ENCODE measurements at places on chromosomes 1 and 21. TPM values are rescaled to one million over a fixed set of nuclear protein-coding genes. Genes with fewer than 3 reads are reported as not detected.
A peak's percentile ranks its signal among the peaks of the same experiment; 100 is the strongest.

DNA sequence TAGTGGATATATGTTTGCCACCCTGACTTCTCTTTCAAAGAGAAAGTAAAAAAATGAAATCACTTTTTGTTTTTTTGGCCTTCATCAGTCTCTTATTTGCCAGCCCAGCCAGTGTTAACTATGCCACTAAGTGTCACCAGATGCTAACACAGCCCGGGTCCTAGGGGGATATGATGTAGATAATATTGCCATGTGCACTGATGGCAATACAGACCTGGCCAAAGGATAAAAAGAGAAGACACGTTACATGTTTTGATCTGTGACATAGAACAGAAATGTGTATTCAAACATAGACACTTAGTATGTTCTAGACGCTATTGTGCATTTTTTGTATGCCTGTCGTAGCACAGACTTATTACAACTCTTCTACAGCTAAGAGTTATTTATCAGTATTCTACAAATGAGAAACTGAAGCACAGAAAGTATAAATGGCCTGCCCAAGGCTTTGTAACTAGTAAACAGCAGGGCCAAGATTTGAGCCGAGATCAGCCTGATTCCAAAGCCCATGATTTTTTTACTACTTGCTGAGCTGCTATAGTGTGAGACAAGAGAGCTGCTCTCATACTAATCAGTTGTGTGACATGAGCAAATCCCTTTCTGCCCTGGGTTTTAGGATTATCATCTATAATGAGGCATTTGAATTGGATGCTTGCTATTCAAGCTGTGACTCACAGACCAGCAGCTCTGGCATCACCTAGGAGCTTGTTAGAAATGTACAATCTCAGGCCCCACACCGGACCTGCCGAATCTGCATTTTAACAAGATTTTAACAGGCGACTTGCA is 6.3 kb downstream of the LRRC53 start:
- H3K27ac ChIP-seq, result no peak overlapping the region
- DNase-seq, result no peak
- H3K4me1 ChIP-seq, result no peaks in the 10 kb centered on the region
- no peaks in the 10 kb centered on the region for H3K36me3 ChIP-seq

NECTIN4 gene
- total RNA-seq, result 12.8 TPM

HSD3B1 gene
- not detected for total RNA-seq

- DNase-seq, result no peak
- no peaks in the 10 kb centered on the region for H3K27me3 ChIP-seq
- no peak overlapping the region for H3K27ac ChIP-seq
- H3K4me1 ChIP-seq, result no peaks in the 10 kb centered on the region
- H3K4me3 ChIP-seq, result no peak overlapping the region
- H3K36me3 ChIP-seq, result no peaks in the 10 kb centered on the region
Observed at GRCh38 chr21:39115576-39116235, 67.5 kb downstream of the PSMG1 start.

DNA sequence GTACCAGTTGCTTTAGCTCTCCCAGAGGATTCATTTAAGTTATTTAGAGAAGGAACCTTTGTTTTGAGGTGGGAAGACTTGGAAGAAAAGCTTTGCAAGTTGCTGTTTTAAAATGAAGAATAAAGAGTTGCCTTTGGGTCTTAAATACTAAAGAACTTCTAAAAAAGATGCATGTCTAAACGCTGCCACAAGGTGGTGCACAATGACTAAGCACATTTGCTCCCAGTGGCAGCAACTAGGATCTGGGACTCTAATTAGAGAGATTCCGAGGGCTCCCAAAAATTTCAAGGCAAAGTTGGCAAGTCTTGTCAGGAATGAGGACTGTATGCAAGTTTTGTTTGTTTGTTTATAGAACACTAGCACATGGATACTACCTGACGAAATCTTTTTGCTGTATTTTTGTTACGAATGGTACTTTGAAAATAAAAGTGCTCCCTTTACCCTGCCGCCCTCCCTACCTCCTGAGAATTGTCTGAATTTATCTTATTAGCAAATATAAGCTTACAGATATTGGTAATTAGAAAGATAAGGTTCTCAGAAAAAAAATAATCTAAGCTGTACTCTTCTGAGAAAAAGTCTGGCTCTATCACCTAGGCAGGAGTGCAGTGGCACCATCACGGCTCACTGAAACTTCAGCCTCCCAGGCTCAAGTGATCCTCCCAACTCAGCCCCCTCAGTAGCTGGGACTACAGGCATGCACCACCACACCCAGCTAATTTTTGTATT is 121.8 kb downstream of the HFM1 start:
- no peak overlapping the region for H3K4me3 ChIP-seq
- H3K27ac ChIP-seq, result no peak overlapping the region
- H3K27me3 ChIP-seq, result no peaks in the 10 kb centered on the region

DNA sequence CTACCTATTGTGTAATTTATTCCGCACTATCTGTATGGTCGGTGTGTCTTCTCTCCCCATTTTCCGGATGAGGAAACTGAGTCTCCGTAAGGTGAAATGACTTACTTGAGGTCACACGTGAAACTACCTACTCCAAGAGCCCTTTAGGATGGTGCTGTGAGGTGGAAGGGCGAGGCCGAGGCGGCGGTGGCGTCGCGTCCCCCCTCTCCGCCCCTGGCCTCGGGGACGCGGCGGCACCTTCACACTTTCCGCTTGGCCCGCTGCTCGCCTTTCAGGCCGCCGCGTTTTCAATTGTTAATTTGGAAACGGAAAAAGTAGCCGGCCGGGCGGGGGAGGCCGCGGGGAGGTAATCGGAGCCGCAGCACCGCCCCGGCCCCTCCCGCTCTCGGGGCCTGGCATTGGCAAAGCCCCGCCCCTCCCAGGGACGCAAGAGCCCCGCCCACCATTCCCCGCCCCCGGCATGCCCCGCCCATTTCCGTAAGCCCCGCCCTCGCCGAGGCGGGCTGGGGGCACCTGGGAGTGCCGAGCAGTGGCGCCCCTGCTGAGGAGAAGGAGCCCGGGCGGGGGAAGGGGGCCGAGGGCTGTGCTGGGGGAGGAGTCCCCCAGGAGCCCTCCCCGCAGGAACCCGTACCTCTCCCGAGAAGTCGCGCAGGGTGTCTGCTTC is 18.6 kb downstream of the KCNQ4 start:
- H3K36me3 ChIP-seq, result no peaks in the 10 kb centered on the region
- no peaks in the 10 kb centered on the region for H3K4me1 ChIP-seq
- peak overlapping the region; percentile 81 for H3K27ac ChIP-seq
- peak; percentile 95 for DNase-seq
- peak overlapping the region; percentile 73 for H3K4me3 ChIP-seq
- H3K27me3 ChIP-seq, result no peaks in the 10 kb centered on the region

RXRG gene
- 0.44 TPM for total RNA-seq

DNA sequence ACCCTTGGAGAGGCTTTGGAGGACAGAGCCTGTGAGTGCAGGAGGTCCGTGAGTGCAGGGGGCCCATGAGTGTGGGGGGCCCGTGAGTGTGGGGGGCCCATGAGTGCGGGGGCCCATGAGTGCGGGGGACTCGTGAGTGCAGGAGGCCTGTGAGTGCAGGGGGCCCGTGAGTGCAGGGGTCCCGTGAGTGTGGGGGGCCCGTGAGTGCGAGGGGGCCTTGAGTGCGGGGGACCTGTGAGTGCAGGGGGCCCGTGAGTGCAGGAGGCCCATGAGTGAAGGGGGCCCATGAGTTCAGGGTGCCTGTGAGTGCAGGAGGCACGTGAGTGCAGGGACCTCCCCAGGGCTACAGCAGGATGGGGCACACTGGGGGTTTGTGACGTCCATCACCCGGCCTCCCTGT is 108.3 kb upstream of the TTC34 start:
- DNase-seq, result no peak
- no peaks in the 10 kb centered on the region for H3K4me1 ChIP-seq
- no peak overlapping the region for H3K27ac ChIP-seq
- no peak overlapping the region for H3K4me3 ChIP-seq
- H3K27me3 ChIP-seq, result no peaks in the 10 kb centered on the region

GPR153 gene
- total RNA-seq, result 8.6 TPM

SPRR2F gene
- not detected for total RNA-seq

CEPT1 gene
- total RNA-seq, result 35.7 TPM

S100A8 gene
- total RNA-seq, result 60.9 TPM

- no peak for DNase-seq
- no peaks in the 10 kb centered on the region for H3K4me1 ChIP-seq
- H3K36me3 ChIP-seq, result no peaks in the 10 kb centered on the region
- no peak overlapping the region for H3K4me3 ChIP-seq
Observed at GRCh38 chr21:9763807-9764206, 757.6 kb upstream of the TPTE start.

- no peak overlapping the region for H3K27ac ChIP-seq
- H3K4me1 ChIP-seq, result no peaks in the 10 kb centered on the region
- no peaks in the 10 kb centered on the region for H3K27me3 ChIP-seq
- H3K36me3 ChIP-seq, result no peaks in the 10 kb centered on the region
- DNase-seq, result no peak
Observed at GRCh38 chr1:193377472-193377871, 191.1 kb upstream of the B3GALT2 start.

DNA sequence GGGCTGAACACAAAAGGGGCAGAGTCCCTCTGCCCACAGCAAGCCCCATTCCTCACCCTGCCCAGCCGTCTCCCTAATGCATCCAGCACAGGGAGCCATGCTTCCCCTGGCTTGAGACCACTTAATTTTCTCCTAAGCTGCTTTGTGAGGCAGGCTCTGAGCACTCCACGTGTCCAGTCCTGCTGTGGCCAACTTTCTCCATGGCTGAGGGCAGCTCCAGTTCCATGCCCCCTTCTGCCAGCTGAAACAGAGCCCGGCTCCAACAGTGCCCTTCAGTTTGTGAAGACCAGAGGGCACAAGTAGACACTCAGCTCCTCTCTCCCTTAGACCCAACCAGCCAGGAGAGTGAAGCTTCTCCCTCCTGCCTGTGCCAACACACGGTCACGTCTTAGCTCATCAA is 33.8 kb downstream of the PLEKHA6 start:
- no peaks in the 10 kb centered on the region for H3K27me3 ChIP-seq
- H3K4me1 ChIP-seq, result peaks cover 13% of the 10 kb centered on the region
- no peak overlapping the region for H3K4me3 ChIP-seq
- H3K27ac ChIP-seq, result no peak overlapping the region
- DNase-seq, result no peak

DNA sequence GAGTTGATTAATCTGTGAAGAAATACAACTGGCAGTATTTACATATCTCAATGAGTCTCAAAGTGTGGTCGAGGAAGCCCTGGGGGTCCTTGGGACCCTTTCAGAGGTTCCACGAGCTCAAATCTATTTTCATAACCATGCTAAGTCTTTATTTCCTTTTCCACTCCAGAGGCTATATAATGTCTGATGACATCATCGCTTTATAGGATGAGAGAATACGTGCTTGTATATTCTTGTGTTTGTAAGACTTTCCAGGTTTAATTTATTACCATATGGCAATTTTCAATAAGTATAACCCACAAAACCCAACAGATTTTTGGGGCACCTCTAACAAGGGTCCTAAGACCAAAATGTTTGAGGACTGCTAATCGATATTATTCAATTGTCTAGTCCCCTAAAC is 1.4 kb upstream of the SLC19A2 start:
- H3K4me1 ChIP-seq, result peaks cover 5% of the 10 kb centered on the region
- H3K4me3 ChIP-seq, result peak overlapping the region; percentile 94
- peak; percentile 3 for DNase-seq
- peak overlapping the region; percentile 93 for H3K27ac ChIP-seq
- no peaks in the 10 kb centered on the region for H3K36me3 ChIP-seq

OR2L2 gene
- total RNA-seq, result 0.09 TPM

DNA sequence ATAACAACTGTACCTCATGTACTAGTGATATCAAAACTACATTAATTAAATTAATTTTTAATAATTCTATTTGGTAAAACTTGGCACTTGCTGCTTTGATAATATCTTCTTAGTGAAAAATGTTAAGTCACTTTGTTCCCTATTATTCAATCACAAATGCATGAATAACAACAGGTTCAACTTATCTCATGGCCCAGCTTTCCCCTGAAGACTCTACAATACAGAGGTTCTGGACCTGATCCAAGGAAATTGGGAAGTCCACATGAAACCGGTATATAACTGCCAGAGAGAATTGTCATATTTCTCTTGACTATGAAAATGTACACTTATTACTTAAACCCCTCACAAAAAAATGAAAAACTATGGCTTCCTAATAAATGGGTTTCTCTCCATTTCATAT is 33.9 kb upstream of the PTPRC start:
- no peaks in the 10 kb centered on the region for H3K4me1 ChIP-seq
- no peak for DNase-seq
- H3K36me3 ChIP-seq, result no peaks in the 10 kb centered on the region
- no peaks in the 10 kb centered on the region for H3K27me3 ChIP-seq

GRCh38 chr1:8473891-8474300 is 156.0 kb downstream of the SLC45A1 start:
- no peak overlapping the region for H3K27ac ChIP-seq
- no peaks in the 10 kb centered on the region for H3K36me3 ChIP-seq
- H3K4me1 ChIP-seq, result peaks cover 27% of the 10 kb centered on the region
- H3K27me3 ChIP-seq, result no peaks in the 10 kb centered on the region
- no peak overlapping the region for H3K4me3 ChIP-seq
- DNase-seq, result no peak

DNA sequence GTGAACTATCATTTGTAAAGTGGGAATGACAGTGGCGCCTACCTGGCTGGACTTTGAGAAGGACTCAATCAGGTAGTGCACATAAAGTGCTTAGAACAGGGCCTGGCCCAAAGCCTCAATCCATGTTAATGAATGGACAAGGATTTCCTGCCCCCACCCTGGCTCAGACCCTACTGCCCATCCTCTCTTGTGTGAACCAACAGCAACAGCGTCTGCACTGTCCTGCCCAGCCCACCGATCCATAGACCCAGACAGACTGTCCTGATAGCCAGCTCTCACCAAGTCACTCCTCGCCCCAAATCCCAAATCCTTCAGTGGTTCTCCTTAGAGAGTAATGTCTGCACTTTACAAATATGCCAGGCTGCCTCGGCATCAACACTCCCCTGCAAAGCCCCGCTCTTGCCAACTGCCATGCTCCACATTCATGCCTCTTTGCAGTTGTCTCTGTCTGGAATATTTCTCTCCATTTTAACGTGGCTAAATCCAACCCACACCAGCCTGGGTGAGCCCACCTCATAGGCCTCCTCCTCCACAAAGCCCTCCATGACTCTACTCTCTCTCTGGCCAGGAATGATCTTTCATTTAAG is 157.6 kb upstream of the EDN2 start:
- no peaks in the 10 kb centered on the region for H3K27me3 ChIP-seq
- no peak overlapping the region for H3K27ac ChIP-seq
- H3K36me3 ChIP-seq, result no peaks in the 10 kb centered on the region
- DNase-seq, result no peak
- no peaks in the 10 kb centered on the region for H3K4me1 ChIP-seq

DNA sequence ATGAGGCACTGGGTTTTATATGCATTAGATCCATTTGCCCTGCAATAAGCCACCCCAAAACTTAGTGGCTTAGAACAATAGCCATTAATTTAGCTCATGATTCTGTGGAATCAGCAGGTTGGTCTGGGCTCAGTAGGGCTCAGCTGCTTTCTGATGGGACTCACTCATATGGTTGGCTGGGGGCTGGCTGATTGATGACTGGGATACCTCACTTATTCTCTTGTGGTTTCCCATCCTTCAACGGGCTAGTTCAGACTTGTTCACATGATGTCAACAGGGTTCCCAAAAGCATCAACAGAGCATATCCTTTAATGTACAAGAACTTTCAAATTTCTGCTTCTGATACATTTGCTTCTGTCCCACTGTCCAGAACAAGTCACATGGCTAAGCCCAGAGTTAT is 43.2 kb downstream of the DNM3 start:
- no peak overlapping the region for H3K27ac ChIP-seq
- no peak overlapping the region for H3K4me3 ChIP-seq
- no peaks in the 10 kb centered on the region for H3K4me1 ChIP-seq
- no peaks in the 10 kb centered on the region for H3K36me3 ChIP-seq

CRNN gene
- not detected for total RNA-seq

Measured in kidney (tissue), 22 donors.